ENCODE measurements at places on chromosomes 5 and 9.
A peak's percentile ranks its signal among the peaks of the same experiment; 100 is the strongest.

- DNase-seq: no peak
Measured at GRCh38 chr9:136009516-136009915, 48.3 kb upstream of the UBAC1 start.

- no peak for DNase-seq
Measured at GRCh38 chr9:120915854-120916470, 10.6 kb downstream of the TRAF1 start.

- no peak for DNase-seq
Measured at GRCh38 chr5:132777209-132778069, at the start of gene SEPTIN8. Gene SEPTIN8 (minus strand): TSS chr5:132777239. CDS start chr5:132777137, 102 bp downstream.

DNA sequence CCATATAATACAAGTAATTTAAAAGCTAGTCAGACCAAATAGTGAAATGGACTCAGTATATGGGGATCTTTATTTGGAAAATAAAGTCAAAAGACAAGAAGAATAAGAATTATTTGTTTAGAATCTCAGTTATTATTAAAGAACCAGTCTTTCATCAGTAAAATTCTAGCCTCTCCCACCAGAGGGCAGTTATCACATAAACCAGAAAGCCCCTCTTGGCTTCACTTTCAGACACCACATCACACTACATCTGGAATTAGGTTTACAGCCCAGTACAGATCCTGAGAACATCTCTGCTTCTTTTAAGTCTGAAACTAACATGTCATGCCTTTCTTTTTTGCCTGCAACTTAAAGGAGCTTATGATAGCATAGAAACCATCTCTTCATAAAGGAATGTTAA, 12.2 kb upstream of the HSPB3 start:
- no peak for DNase-seq

GRCh38 chr5:116883875-116884274, 309.3 kb upstream of the SEMA6A start:
- no peak for DNase-seq

DNA sequence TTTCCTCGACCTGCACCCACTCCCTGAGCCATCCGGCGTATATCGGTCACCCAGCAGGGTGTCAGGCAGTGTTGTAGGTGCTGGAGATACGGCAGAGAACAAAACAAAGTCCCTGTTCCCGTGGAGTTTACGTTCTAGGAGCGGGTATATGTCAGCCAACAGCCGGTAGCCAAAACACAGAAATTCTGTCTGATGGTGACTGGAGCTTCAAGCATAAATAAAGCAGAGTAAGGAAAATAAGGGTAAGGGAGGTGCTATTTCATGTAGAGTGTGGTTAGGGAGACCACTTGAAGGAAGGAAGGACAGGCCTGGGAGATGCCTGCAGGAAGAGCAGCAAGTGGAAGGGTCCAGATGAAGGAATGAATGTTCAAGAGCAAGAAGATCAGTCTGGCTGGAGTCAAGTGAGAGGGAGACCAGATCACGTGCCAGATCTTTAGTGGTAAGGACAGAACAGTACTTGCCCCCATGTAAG, 783 bp upstream of the ZFR start:
- DNase-seq: no peak

GRCh38 chr5:74275171-74275992, 365.1 kb downstream of the ENC1 start:
- no peak for DNase-seq

DNA sequence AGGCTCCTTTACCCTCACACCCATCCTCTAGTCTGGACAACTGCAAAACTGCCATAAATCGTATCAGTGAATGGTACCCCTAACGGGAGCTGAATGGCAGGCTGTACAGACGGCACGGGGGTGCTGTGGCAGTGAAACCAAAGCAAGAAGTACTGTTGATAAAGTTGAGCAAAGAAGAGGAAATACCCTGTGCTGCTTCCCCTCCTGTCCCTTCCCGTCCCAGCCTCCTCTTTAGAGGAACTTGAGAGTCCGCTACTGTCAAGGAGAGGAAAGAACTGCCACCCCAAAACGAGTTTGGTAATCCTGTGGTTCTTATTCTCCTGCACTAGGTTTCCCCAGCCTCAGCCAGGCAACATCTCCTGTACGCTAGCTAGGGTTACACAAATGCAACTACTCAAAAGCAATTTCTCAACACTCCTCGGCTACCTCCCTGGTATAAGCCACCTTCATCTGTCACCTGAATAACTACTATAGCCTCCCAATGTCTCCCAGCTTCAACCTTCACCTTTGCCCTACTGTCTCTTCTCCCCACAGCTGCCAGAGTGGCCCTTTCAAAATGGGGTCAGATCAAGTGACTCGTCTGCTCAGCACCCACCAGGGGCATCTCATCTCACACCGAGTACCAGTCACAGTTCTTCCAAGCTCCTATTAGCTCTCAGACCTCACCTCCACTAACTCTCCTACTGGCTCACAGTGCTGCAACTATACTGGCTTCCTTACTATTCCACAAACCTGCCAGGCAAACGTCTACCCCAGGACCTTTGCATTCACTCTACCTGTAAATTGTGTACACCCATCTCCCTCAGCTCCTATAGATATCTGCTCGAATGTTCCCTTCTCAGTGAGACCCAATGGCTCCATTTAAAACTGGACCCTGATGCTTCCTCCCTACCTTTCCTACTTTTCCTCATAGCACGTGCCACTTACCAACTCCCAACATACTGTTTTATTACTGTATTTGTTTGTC, 4.1 kb downstream of the GLRX start:
- no peak for DNase-seq

DNA sequence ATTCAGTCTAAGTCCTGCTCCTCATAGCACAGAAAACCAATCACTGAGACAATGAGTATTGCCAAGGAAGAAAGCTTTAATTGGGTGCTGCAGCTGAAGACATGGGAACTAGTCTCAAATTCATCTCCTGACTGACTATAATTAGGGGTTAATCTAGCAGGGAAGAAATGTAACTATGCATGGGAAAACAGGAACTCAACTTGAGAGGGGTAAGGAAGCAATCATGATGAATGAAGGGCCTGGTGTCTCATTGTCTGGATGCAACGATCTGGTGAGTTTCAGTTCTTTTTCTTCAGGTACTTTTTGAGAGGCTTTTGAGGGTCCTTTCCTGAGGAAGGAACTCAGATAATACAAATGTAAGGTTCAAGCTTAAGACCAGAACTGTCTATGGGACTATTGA, 24.0 kb upstream of the OCLN start:
- no peak for DNase-seq

- DNase-seq: no peak
Measured at GRCh38 chr9:21615018-21615417, 132.9 kb upstream of the IFNE start.

GRCh38 chr5:14467886-14468285, 113.7 kb upstream of the OTULINL start:
- no peak for DNase-seq

DNA sequence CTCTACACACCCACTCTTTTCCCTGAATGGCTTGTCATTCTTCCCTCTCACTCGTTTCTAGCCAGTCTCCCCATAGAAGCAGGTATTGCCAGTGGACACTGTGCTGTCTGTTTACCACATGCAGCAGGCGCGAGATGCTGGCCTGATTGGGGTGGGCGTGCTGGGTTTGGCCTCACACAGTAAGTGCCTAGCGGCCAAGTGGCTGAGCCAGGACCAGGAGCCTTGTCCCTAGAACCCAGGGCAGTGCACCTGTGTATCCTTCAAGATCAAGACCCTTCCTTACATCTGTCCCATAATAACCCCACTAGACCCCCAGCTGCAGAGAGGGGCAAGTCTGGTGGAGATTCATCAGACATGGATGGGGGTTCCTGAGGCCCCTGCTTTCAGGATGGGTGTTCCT, 112.8 kb upstream of the IRX4 start:
- DNase-seq: no peak

- DNase-seq: no peak
Measured at GRCh38 chr9:92717201-92718085, 47.2 kb downstream of the BICD2 start.

- no peak for DNase-seq
Measured at GRCh38 chr5:66122379-66123034, 21.6 kb upstream of the SREK1 start.

DNA sequence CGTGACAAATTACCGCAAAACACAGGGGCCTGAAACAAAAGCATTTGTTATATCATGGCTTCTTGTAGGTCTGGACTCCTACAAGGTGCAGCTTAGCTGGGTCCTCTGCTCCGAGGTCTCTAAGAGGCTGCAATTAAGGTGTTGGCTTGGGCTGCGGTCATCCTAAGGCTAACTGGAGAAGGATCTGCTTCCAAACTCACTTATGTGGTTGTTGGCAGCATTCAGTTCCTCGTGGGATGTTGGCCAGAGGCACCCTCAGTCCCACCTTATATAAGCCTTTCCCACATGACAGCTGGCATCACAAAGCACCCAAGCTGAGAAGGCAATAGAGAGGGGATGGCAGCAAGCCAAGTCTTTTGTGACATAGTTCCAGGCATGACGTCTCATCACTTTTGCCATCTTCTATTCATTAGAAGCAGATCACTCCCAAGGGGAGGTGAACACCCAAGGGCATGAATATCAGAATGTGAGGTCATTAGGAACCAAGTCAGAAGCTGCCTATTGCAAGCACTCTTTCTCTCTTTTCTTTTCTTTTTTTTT, 47.9 kb upstream of the ZBTB43 start:
- no peak for DNase-seq

- no peak for DNase-seq
Measured at GRCh38 chr5:126753227-126753626, 23.7 kb upstream of the LMNB1 start.

GRCh38 chr9:37302277-37302676, 120.2 kb upstream of the GRHPR start:
- no peak for DNase-seq

GRCh38 chr5:31485376-31486207, 46.3 kb downstream of the DROSHA start:
- DNase-seq: no peak

- DNase-seq: no peak
Measured at GRCh38 chr5:1317921-1318565, 23.2 kb upstream of the TERT start.

DNA sequence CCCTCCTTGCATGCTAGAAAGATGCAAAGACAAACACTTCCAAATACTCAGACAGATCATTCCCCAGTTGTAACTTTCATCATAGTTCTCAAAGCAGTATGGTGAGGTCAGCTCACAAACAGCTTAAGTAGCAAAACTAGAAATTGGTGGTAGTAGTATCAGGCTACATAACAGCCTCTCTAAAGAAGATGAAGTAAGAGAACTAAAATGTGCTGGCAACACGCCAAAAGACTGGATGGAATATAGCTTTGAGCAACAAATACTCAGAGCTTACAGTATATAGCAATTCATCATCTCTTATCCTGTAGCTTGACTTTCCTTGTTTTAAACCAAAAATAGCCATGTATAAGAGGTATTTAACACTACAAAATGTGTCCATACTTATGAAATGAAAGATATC, 7.5 kb downstream of the PFDN1 start:
- DNase-seq: peak; percentile 98

- no peak for DNase-seq
Measured at GRCh38 chr9:2336055-2336454, 285.5 kb upstream of the VLDLR start.

GRCh38 chr5:58898006-58898405, 315.1 kb downstream of the RAB3C start:
- DNase-seq: no peak

DNA sequence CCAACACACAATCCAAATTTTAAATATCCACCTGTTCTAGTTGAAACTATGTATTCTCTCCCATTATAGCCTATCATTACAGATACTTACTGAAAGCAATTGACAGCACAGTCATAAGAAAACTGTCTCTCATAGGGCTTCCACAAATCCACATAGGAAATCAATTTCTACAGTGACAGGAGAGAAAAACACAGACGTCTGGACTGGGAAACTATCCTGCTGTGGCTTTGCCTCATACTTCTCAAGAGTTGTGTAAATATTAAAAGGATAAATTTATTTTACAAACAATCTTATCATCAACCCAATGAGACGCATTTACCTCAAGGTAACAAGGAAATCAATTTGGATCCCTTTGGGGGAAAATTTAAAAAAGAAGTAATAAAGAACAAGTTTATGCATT, 517.5 kb downstream of the EFNA5 start:
- no peak for DNase-seq

DNA sequence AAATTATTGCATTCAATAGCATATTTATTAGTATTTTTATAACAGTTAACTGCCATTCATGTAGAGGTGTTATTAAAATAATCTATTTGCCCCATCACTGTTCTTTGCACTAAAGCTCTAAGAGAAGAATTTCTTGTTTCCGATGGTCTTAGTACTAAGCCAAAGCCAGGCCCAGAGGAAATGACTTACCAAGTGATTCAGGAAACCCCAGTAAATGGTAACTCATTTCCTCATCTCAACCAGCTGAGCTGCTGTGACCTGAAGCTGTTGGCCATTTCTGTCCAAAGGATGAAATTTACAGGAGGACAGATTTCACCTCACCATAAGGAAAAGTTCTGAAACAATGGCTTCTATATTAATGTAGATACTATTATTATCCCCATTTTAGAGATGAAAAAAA, 117.0 kb downstream of the PIK3R1 start:
- no peak for DNase-seq

DNA sequence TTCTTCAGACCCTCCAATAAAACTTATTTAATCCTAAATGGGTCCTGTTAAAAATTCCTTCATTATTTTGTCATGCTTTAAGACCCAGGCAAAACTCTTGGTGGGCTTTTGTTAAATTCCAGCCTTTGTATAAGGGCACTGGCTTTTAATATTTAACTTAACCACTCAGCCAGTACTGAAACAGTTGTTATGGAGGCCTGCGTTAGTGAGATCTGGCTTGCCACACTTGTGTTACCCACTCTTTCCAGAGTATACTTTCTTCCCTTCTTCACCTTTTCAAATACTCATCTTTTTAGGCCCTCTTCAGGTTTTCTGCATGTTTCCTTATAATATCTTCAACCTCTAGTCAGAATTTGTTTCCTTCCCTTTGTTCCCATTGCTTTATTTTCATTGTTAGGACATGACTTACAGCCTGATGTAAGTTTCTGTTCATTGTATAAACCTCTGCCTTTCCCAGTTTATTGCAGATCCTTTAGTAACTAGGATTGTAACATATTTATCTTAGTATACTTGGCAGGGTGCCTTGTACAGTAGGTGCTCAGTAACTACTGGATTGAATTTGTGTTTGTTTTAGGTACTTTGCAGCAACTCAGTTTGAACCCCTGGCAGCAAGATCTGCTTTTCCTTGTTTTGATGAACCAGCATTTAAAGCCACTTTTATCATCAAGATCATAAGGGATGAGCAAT, 48.8 kb downstream of the LNPEP start:
- DNase-seq: no peak

DNA sequence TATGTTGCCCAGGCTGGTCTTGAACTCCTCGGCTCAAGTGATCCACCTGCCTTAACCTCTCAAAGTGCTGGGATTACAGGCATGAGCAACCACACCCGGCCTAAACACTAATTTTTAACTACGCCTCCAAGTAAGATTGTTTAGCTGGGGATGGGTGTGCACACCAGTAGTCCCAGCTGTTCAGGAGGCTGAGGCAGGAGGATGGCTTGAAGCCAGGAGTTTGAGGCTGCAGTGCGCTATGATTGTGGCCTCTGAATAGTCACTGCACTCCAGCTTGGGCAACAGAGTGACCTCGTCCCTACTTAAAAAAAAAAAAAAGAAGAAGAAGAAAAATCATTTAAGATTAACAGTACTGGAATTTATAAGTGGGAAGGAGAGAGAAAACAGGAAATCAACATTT, 90.8 kb upstream of the NR5A1 start:
- no peak for DNase-seq
